ENCODE measurements at places on chromosomes 12 and 14.

DNA sequence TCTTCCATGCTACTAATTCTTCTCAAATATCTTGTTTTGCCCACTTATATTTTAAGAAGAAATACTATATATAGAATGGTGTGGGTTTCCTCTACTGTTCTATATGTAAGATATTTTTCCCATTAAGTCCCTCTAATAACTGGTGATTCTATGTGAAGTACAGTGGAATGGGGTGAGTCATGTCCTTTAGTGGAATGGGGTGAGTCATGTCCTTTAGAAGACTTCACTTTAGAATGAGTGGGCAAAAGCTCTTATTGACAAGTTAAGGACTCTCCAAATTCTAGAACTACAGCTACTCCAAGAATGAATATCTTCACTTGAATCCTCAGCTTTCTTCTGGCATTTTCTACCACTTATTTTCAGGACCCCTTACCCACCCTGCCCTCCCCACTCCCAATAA, 349.9 kb downstream of the ETNK1 start:
- DNase-seq = no peak

- peak; percentile 6 for DNase-seq
Observed at GRCh38 chr14:22560662-22561365, 28.2 kb downstream of the DAD1 start.

- no peak for DNase-seq
Observed at GRCh38 chr12:118821386-118821925, 159.9 kb upstream of the SRRM4 start.

DNA sequence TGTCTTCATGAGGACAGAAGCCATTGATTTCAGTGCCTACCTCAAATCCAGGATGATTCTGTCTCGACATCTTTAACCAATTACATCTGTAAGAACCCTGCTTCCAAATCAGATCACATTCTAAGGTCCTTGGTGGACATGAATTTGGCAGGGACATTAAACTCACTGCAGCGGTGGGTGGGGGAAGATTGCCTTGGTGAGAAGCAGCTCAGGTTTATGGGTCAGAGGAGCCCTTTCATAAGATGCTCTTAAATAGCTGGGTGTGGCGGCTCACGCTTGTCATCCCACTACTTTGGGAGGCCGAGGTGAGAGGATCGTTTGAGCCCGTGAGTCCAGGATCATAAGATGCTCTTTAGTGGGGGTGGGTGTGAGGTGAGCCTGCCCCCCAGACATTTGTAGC, 42.9 kb downstream of the ELK3 start:
- no peak for DNase-seq

GRCh38 chr12:69935651-69936100, 110.6 kb downstream of the MYRFL start:
- DNase-seq = no peak

DNA sequence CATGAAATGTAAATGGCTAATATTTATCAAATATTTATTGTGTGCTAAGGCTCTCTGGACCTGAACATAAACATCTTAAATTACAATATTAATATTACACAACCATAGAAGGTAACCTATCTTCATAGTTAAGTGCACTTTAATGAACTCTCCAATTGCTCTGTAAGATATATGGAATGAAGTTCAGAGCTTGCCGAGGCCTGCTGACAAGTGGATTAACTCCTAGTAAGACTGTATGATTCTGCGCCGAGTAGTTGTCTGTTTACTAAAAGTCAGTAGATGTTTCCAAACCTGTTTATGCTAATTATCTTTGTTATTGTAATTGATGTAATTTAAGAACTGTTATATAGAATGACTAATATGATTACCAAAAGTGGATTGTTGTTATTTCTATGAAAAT, 77.2 kb downstream of the PTPRR start:
- DNase-seq = no peak

- DNase-seq = no peak
Observed at GRCh38 chr14:64159588-64159987, 134.6 kb downstream of the ESR2 start.

DNA sequence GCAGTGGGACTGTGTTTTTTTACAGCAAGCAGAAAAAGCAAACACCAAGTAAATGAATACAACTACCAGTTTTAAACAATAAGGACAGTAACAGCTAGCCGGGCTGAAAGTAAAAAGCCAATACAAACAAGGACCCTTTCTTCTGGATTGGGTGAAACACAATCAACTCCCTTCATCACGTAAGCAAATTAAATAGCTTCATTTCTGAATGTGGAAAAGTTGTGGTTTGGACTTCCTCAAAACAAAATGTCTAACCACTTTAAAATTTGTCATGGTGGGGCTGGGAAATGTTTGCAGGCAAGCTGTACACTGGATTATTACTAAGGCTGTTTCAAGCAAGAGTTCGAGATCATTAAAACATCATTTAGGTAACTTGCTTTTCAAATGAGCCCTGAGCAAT, 47.4 kb downstream of the TCHP start:
- DNase-seq = no peak

GRCh38 chr12:65961190-65962035, 137.1 kb downstream of the HMGA2 start:
- DNase-seq = no peak

- DNase-seq = no peak
Observed at GRCh38 chr14:68236582-68237458, 417.2 kb downstream of the RAD51B start.

- DNase-seq = no peak
Observed at GRCh38 chr12:34396861-34397590, 374.7 kb downstream of the ALG10 start.

DNA sequence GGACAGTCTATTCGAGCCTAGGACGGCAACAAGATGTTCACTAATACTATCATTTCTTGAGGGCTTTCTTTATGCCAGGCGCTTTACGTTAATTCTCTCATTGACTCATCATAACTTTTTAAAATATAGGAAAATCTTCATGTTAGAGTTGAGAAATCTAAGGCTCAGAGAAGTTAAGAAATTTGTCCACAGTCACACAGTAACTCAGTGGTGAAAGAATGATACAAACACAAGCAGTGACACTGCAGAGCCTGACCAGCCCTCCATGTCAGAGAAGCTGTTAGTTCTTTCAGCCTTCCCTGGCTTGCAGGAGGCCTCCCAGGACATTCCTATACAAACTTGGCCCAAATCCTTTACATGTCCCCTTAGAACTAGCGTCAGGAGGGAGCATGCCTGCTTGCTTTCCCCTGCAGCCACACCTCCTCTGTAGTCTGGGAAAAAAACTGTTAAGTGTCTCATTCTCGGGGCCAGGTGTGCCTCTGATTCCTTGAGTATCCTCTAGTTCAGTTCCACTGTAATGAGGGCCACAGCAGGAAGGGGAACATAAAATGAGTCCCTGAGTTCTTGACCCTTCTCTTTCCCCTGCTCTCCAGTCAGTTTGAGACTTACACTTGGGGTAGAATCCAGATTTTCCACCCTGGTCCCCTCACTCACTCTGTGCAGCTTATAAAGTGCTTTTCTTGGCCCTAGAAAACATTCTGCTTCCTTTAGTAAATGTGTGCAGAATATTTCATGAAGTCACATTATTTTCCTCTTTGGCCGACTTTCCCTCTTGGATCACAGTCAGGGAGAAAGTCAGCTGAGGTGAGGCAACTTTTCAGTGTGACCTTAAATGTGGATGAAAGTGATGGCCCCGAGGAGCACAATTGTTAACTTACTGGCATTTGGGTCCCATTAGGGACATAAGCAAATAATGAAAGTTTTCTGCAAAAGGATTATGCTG, 152.2 kb upstream of the HIF1A start:
- no peak for DNase-seq

DNA sequence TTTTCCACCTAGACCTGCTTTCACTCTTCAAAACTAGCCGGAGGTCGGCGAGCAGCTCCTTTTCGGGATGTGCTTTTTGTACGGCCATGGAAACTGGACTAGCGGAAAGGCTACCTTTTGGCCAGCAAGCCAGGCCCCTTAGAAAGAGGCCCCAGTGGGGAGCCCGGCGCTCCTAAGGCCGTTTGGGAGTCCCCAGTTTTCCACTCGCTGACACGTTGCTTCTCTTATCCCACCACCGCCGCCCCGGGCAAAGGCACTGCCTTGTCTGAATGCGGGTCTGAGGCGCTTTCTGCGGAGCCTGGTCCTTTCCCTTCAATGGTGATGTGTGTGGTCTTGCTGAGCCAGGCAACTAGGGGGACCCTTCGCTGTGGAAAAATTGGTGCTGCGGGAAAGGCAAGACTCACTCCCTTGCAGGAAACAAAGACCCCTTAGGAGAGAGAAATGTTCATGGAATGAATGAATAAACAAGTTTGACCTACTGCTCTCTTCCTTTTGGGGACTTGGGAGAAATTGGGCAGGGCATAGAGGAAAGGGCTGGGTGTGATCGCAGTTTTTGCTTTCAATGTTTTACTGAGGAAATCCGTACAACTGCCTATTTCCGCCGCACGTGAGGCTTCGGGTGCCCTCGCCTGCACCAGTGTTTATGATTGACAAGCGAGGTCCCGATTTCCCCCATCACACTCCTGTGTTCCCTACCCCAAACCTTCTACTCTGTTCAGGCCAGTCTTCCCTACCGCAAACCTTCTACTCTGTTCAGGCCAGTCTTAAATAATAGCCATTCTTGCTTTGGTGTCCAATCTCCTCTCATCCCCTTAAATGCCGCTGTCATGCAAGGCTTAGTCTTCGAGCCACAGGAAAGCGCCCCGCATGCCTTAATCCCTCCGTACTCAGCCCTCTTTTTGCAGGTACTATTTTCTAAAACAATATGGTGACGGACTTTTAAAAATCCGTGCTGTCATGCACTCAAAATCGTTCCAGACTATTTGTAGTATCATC, 1.0 kb upstream of the SLC38A2 start:
- no peak for DNase-seq

GRCh38 chr14:33952541-33952940, 1.7 kb upstream of the EGLN3 start:
- no peak for DNase-seq

- DNase-seq = no peak
Observed at GRCh38 chr12:72872996-72873395, 600.8 kb downstream of the TRHDE start.

DNA sequence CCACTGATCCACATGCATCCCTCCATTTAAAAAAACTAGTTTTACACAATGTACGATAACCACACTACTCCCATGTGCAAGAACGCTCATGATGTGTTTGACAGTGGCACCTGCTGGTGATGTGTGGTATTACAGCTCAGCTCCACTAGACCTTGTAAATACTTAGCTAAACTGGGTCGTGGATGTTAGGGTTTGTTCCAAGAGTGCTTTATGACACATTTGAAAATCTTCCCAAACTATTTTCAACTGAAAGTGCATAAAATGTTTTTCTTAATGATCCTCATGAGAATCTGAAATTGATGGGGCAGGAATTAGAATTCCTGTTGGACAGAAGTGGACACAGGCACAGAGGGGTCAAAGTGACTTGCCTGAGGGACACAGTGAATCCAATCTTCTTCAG, 99.2 kb downstream of the SCARB1 start:
- DNase-seq = no peak

- peak; percentile 24 for DNase-seq
Observed at GRCh38 chr12:107990325-107990724, 138.8 kb upstream of the WSCD2 start.

DNA sequence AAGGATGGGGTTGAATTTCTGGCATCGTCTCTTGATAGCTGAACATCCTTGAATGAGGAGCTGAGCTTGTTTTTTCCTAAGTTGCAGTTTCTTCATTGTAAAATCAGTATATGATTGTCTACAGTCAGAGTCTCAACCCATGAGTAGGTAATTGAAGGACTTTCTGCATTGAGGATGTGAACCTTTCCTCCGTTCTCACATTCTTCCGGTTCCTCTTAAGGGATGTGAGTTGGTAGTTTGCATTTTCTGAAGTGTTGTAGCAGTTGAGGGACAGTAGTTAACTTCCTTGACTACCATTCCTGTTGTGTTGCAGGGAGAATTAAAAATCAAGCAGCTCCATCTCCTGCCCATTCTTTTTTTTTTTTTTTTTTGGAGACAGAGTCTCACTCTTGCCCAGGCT, 19.1 kb downstream of the TPCN1 start:
- no peak for DNase-seq

DNA sequence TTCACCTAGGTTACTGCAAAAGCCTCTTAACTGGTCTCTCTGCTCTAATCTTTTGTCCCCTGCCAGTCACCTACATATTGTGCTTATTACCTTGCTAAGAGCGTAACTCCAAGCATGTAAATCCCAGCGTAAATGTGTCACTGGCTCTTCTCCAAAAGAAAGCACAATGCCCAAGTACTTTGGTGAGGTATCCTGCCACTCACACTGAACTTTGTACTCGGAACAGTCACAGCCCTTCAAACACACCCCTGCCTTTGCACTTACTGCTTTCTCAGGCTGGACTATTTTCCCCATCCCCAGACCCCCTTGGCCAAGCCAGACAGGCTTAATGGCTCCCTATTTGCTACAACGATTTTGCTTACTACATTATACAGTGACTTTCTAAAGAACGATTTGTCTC, 31.7 kb downstream of the GALNT4 start:
- peak; percentile 10 for DNase-seq

- no peak for DNase-seq
Observed at GRCh38 chr12:11543457-11544158, 105.9 kb upstream of the ETV6 start.

- DNase-seq = no peak
Observed at GRCh38 chr14:87837296-87837695, 155.7 kb downstream of the GALC start.

DNA sequence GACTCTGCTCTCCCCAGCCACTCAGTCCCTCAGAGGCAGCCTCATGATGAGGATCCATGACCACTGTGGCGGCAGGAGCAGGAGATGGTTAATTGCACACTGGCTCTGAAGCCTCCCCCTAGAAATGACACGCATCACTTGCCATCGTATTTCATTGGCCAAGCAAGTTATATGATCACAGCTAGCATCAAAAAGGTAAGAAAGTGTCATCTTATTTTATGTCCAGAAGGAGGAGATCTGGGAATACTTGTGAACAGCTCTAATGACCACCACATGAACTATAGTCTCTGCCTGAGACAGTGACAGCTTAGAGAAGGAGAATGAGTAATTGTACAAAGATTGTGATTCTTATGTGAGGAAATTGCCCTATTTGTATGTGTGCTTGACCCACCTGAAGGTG, 363.4 kb downstream of the NUAK1 start:
- no peak for DNase-seq

- DNase-seq = no peak
Observed at GRCh38 chr14:40463886-40464285, 1031.7 kb upstream of the FBXO33 start.

DNA sequence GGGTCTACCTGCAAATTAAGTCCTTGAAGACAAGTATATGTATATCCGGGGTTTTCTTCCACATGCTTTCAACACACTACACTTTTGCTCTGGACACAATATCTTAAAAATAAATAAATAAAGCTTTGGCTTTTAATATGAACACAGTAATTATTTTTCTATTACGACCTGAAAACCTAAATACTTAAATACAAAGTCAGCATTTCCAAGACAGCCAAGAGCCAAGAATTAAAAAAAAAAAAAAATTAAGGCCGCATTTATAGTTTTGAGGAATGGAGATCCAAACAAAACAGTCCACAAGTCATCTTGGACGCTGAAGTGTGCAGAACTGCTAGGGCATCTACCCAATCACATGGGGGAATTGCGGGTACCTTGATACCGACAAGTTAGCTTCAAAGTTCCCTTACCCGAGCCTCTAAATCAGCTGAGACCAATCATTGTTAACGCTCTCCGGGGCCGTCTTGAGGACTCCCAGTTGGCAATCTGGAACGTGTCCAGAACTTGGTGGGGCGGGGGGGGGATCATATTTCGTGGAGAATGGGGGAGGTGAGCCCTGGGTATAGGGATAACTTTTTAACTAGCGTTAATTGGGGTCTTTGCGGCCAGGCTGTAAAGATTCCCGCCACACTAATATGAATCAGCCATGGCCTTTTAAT, 731 bp upstream of the PCNX4 start:
- peak; percentile 54 for DNase-seq
